ENCODE measurements at places on chromosomes 11 and 22.

DNA sequence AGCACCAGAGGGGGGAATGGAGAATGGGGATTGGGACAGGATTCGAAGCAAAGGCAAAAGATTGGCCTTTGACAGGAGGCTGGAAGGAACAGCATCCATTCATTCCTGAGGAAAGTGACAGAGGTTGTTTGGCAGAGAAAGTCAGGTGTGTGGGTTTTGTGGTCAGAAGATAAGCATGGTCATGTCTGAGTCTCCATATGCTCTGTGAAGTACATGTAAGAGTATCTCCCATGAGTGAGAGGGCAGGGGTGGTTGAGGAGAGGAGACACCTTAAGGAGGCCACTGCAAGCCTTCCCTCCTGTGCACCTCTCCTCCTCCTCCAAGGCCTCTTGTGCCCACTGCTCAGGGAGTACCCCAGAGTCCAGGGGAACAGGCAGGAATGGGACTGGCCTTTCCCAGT is 1.9 kb upstream of the NLRP10 start:
- DNase-seq = no peak

GRCh38 chr11:95501761-95502266 is 270.8 kb upstream of the SESN3 start:
- DNase-seq = no peak

DNA sequence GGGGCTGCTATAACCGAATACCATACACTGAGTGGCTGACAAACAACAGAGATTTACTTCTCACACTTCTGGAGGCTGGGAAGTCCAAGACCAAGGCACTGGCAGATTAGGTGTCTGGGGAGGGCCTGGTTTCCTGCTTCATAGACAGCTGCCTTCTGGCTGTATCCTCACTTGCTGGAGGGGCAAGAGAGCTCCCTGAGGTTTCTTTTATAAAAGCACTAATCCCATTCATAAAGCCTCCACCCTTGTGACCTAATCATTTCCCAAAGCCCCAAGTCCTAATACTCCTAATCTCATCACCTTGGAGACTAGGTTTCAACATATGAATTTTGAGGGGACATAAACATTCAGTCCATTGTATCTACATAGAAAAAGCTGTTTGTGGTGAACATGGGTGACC is 131.8 kb downstream of the KIRREL3 start:
- DNase-seq = no peak

DNA sequence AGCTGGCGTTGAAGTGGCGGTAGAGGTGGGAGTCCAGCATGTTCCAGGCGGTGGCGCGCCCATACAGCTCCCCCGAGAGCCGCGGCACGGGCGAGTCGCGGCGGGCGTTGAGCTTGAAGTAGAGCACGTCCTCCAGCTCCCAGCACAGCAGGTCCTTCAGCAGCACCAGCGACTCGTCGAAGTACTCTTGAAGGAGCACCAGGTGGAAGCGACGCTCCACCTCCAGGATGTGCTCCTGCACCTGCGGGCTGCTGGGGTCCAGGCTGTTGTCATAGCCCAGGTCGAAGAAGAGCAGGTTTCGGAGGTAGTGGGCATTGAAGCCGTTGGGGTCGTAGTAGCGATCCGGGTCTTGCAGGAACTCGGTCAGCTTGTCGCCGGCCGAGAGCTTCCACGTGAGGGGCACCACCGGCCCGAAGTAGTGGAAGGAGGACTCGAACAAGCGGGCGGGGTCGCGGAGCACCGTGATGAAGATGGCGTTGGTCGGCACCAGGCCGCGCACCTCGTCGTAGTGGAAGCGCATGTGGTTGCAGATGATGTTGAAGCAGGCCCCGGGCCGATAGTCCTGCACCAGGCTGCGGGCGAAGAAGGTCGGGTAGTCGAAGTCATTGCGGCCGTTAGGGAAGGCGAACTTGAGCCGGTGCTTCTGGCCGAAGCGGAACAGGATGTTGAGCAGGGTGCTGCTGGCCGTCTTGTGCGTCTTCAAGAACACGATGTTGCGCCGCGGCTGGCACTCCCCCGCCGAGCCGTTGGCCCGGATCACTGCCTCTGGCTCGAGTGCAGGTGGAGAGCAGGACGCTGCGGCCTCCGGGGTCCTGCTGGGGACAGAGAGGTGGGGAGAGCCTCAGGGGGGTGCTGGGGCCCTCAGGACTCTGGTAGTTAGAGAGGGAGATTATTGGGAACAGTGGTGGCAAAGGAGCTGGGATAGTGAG is 9.0 kb upstream of the SEC14L6 start:
- no peak for DNase-seq

DNA sequence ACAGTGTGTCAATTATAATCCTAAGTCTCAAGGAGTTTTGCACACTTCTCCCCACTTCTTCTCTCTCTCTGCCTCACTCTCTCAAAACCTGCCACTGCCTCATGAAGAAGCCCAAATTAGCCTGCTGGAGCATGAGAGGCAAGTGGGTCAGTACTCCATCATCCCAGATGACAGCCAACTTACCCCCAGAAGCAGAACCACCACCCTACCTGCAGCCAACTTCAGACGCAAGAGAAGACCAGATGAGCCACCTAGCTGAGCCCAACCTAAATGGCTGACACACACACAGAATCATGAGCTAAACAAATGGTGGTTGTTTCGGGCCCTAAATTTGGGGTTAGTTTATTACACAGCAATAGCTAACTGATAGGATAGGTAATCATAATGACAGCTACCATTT is 61.2 kb downstream of the CD82 start:
- no peak for DNase-seq

- no peak for DNase-seq
Observed at GRCh38 chr11:112715056-112715455, 246.2 kb upstream of the NCAM1 start.

- DNase-seq = no peak
Observed at GRCh38 chr22:17918840-17919239, 105.5 kb downstream of the MICAL3 start.

GRCh38 chr11:68300076-68300830 is 12.1 kb upstream of the LRP5 start:
- no peak for DNase-seq

- no peak for DNase-seq
Observed at GRCh38 chr22:29146771-29147170, 58.9 kb upstream of the EMID1 start.

DNA sequence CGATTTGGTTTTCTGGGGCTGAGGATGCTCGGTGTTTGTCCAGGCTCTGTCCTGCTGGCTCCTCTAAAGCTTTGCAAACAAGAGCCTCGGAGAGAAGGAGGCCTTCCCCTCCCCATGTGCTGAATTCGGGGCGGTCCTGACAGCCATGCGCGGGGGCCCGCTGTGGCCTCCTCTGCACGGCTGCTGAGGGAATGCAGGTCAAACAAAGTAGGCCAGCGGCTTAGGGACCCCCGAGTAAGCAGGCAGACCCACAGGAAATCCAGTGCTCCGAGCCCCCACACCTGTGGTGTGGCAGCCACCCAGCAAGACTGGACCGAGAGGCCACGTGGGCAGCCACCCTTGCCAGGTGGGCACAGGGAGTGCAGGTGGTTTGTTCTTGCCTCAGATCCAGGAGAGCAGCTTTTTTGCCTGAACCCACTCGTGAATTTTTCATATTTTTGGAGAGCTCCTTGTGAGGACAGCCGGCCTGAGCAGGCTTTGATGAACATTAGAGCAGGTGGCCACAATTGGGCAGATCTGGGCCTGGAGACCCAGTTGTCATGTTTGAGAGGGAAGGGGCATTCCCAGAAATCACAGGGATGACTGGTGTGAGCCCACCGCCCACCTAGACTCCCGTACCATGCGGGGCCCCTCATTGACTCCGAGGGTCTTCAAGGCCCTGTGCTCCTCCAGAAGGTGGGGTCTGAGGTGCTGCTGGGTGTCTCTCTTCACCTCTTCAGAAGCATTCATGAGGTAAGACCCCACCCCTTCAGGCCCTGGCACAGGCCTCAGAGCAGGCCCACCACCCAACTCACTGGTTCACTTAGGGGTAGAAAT is 43.0 kb upstream of the KCNQ1OT1 start:
- no peak for DNase-seq

DNA sequence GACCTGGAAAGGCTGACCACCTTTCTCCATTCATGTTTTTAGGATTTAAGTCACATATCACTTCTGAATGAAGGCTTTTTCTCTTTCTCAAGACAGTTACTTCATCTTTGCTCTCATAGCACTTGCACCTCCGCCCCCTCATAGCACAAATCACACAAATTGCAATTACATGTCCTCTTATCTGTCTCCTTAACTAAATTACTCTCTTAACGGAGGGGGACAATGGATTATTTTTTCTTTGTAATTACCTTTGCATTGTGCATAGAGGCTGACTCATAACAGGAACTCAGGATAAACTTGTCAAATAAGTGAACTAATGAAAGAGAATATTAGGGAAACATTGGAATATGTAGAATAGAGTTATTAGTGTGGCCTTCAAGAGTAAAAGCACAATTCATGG is 94.7 kb downstream of the MUC15 start:
- no peak for DNase-seq

GRCh38 chr11:33291004-33291777 is 34.0 kb downstream of the HIPK3 start:
- DNase-seq = no peak

DNA sequence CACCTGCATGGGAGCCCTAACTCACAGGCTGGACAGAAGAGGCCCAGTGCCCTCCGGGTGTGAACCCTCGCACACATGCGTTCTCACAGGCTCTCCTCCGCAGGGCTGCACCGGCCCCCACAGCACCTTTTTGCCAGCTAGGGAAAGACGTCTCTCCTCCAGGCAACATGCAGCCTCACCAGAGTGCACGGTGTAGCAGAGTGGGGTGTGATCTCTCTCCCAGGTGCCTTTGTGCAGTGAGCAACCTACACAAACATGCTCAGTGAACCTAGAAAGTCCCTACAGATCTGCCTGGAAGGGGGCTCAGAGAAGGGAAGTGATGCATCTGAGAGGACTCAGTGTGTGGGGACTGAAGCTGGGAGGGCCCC is 3.7 kb upstream of the CARNS1 start:
- DNase-seq = peak; percentile 27

DNA sequence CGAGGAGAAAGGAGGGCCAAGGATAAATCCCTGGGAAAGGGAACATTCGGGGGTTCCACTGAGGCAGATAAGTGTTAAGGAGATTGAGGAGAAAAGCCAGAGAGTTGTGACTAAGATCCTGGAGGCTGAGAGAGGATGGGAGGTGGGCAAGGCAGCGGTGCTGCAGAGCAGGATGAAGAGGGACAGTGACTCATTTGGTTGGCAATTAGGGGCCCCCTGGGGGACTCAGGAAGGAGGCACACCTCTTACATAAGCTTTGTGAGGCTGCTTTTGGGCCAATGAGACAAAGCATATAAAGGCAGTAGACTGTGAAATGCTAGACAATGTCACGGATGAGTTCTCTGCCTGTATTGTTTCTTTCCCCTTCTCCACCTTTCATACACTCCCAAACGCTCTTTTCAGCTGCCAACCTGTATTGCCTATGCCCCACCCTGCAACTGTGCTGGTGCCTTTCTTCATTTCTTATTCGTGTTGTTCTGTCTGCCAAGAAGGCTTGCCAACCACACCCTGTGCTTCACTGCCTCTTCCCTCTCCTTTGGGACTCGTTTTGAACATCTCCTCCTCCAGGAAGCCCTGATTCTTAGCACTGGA is 246.8 kb upstream of the KIRREL3 start:
- DNase-seq = no peak

DNA sequence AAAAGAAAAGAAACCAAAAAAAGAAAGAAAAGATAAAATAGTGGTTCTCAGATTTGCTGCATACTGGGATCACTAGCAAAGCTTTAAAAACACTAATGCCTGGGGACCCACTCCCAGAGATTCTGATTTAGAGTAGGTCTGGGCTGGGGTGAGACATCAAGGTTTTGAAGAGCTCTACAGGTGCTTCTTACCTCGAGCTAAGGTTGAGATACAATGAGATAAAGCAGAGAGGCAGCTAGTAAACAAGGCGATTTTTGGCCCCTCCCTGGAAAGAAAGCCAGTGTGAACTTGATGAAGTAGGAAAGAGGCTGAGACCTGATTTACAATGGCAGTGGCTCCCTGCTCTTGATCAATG is 327.6 kb upstream of the CCDC90B start:
- DNase-seq = no peak

GRCh38 chr11:116510166-116510565 is 262.6 kb downstream of the BUD13 start:
- DNase-seq = no peak

- no peak for DNase-seq
Observed at GRCh38 chr11:59115553-59115952, 8.5 kb downstream of the FAM111B start.

GRCh38 chr11:96218006-96218405 is 125.0 kb downstream of the MAML2 start:
- no peak for DNase-seq

All from hematopoietic multipotent progenitor cell treated with erythropoietin and hydrocortisone succinate and interleukin-3 and kit ligand, for 15 days (in vitro differentiated cells).